ENCODE measurements at places on chromosomes 3 and 15. TPM values are rescaled to one million over a fixed set of nuclear protein-coding genes. Genes with fewer than 3 reads are reported as not detected.

DNA sequence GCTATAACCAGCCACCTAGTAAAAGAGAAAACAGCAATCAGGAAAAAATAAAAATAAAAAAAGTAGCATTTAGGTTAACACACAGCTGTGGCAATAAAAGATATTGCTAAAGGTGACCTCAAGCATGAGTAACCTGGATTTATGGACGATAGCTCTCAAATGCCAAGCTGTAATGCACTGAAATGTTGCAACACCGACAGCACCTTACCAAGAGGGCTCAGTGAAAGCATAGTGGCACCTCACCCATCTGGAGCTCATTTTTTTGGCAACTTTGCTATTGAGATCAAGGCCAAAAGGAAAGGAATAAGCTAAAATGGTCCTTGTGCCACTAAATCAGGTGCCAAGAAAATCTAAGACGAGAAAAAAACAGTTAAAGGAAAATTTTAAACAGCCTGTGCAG lies 2.5 kb downstream of the HACD2 start:
- no peak for DNase-seq

DNA sequence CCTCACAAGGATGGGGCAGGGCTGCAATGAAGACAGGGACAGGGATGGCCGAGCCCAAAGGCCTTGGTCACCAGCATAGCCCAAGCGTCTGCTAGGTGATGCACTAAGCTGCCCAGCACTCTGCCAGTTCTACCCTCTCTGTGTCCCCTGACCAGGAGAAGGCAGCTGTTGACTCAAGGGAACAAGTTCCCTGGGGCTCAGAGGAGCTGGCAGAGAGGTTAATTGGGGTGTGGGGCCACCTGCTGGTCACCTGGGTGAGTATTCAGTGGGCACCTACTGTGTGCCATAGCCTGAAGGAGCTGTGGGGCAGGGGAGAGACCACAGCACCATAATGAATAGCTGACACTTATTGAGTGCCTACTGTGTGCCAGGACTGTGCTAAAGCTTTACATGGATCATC lies 22.0 kb upstream of the DOCK3 start:
- DNase-seq, result no peak

GRCh38 chr3:115549071-115549470 lies 74.2 kb upstream of the GAP43 start:
- DNase-seq, result peak; percentile 31

- no peak for DNase-seq
These were observed 5.0 kb upstream of the RPP25 start for GRCh38 chr15:74961616-74962015.

DNA sequence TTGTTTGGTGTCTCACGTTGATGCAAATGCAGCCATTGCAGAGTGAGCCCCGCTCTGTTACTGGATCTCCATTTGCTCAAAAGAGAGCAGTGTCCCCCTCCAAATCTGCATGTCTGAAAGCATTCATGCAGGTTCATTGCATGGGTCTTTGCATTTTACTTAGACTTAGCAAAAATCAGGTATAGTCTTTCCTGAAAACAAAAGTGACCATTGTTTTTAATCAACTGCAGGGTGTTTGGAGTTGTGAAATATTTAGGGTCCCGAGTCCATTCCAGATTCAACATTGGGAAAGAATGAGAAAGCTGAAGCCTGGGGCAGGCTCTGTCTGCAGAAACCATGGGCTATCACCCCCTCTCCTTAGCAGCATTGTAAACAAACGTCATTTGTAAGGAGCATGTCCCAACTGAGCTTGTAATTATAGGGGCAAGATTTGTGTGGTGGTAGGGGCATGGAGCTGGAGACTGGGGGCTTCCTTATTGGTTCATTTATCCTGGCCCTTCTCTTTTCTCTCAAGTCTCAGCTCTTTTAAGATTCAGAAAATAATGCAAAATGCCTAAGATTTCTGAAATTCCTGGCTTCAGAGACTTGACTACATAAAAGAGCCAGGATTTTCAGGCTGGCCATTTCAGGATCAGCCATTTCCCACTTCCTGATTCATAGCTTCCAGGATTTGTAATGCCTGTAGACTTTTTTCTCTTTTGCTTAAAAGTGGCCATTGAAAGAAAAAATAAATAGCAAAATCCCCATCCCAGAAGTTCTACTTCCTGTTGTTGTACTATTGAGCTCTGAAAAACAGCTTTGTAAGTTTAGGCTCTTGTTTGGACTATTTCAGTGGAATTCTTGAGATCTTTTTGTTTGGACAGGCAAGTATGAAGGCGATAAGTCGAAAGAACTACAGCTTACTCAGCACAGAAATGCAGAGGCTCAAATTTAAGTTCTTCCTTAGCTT lies 23.0 kb downstream of the IGF1R start:
- DNase-seq, result no peak

DNA sequence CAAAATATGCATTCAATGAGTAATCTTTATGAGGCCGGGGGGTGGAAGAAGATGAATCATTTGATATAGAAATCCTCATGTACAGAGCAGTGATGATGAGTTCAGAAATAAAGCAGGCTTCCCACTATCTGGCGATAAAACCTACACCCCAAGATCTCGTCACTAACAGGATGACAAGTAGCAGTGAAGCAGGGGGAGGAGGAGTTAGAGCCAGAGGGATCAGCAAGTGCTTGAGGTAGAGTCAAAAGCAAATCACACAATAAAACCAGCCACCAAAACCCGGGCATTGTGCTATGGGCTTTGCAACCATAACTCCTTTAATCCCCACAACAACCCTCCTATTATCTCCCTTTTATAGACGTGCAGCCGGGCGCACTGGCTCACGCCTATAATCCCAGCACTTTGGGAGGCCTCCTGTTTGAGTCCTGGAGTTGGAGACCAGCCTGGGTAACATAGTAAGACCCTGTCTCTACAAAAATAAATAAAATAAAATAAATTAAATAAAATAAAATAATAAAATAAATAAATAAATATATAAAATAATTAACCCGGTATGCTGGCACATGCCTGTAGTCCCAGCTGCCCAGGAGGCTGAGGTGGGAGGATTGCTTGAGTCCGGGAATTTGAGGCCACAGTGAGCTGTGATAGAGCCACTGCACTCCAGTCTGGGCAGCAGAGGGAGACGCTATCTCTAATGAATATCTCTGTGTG lies 53.0 kb downstream of the STARD5 start:
- no peak for DNase-seq

DNA sequence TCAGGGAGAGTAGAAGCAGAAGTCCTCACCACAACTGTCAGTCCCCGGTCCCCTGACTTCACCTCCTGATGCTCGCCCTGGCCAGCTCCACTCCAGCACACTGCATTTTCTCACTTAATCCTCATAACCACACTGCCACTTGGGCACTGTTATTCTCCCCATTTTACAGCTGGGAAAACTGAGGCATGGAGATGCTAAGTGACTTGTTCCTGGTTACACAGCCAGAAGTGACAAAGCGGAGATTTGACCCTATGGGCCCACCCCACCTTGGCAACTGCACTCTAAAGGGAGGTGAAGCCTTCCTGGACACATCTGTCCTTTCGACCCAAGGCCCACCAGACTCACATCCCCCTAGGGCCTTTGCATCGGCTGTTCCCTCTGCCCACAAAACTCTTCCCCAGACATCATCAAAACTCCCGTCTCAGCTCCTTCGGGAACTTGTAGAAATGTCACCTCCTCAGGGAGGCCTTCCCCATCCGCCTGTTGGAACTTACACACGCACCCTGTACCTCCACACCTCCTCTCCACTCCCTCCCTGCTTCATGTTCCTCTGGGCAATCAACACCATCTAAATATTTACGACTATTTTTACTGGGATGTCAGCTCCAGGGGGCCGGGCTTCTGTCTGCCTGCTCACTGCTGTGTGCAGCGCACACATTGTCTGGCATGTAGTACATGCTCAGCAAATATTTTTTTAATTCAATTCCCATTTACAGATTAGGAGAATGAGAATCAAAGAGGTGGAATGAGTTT lies 3.1 kb downstream of the GRIP2 start:
- no peak for DNase-seq

DNA sequence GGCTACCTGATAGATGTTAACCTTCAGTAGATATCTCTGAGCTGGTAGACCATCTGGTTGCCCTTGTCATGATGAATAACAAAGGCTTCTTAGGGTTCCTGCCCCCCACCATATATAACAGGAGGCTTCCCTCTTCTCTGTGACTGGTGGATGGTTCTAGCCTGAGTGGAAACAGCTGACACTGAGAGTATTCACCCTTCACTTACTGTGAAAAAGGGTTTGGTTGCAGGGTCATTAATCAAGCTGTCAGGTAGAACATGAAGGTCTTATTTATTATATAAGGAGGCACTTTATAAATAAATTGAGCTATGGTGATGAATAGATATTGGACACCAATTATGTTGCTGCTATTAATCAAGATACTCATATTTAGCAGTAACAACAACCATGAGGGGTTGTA lies 58.6 kb downstream of the CACNA2D3 start:
- no peak for DNase-seq

The NANOGP8 gene
- 0.33 TPM for polyA plus RNA-seq

The BTBD1 gene
- 115 TPM for polyA plus RNA-seq

The LRRC2 gene
- 5.2 TPM for polyA plus RNA-seq

The CATSPER2 gene
- 2.1 TPM for polyA plus RNA-seq
